ENCODE measurements at places on chromosomes 13 and 19. TPM values are rescaled to one million over a fixed set of nuclear protein-coding genes. Genes with fewer than 3 reads are reported as not detected.

Gene AMER2
- total RNA-seq, result 0.62 TPM

GRCh38 chr13:80340651-80341100 lies 250 bp downstream of the SPRY2 start:
- DNase-seq, result no peak

DNA sequence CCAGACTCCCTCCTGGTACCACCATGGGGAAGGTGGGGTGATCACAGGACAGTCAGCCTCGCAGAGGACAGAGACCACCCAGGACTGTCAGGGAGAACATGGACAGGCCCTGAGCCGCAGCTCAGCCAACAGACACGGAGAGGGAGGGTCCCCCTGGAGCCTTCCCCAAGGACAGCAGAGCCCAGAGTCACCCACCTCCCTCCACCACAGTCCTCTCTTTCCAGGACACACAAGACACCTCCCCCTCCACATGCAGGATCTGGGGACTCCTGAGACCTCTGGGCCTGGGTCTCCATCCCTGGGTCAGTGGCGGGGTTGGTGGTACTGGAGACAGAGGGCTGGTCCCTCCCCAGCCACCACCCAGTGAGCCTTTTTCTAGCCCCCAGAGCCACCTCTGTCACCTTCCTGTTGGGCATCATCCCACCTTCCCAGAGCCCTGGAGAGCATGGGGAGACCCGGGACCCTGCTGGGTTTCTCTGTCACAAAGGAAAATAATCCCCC lies 505 bp upstream of the CEACAM5 start:
- no peak for DNase-seq

- DNase-seq, result peak; percentile 56
These were observed 571 bp upstream of the DHRS12 start for GRCh38 chr13:51804295-51805172.

DNA sequence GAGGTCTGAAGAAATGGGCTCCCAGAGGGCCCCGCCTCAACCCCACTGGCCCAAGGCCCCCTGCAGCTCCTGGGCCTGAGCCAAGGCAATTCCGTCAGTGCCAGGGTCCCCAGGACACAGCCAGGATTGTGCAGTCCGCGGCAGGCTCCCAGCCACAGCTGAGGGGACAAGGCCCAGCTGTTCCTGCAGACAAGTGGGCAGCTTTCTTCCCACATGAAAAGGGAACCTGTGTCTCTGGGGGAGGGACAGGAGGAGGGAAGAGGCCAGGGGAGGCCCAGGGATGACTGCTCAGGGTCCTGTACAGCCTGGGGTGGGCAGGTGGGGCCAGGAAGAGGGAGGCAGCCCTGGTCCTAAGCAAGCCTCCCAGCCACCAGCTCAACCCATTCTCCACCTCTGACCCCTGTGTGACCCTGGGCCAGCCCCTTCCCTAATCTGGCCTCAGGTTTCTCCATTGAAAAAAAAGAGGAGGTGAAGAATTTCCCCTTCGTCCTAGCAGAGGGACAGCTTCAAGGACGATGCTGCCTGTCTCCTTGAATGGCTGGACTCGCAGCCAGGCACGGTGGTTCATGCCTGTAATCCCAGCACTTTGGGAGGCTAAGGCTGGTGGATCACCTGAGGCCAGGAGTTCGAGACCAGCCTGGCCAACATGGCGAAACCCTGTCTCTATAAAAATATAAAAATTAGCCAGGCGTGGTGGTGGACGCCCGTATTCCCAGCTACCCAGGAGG lies 20.5 kb upstream of the VSTM2B start:
- DNase-seq, result peak; percentile 72

DNA sequence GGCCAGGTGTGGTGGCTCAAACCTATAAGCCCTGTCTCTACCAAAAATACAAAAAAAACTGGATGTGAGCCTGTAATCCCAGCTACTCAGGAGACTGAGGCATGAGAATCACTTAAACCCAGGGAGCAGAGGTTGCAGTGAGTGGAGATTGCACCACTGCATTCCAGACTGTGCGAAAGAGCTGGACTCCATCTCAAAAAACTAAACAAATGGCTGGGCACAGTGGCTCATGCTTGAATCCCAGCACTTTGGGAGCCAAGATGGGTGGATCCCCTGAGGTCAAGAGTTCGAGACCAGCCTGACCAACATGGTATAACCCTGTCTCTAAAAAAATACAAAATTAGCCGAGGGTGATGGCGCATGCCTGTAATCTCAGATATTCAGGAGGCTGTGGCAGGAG lies 34.9 kb upstream of the ZNF83 start:
- DNase-seq, result no peak

GRCh38 chr13:97249796-97250495 lies 27.8 kb downstream of the MBNL2 start:
- no peak for DNase-seq

DNA sequence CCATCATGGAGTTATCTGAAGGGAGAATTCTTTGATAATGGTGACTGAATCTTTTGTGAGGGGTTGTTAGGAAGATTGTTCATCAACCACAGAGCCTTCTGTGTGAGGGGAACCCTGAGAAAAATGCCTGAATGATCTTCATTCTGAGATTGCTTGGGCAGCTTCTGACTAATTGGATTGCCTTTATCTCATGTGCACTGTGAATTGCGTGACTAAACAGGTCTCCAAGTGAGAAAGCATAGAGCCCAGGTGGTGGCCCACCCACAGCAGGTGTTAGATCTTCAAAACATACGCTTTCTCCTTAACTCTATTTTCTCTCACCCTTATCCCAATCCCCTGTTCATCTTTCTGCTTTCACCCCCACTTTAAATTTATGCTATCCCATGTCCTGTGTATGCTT lies 58.3 kb downstream of the DOCK9 start:
- no peak for DNase-seq

All from tongue (tissue), 3 donors.